ENCODE measurements at places on chromosomes 11 and 22. TPM values are rescaled to one million over a fixed set of nuclear protein-coding genes. Genes with fewer than 3 reads are reported as not detected.

The CNGA4 gene
- under 0.01 TPM for total RNA-seq

The FGF4 gene
- not detected for total RNA-seq

The DYNC2H1 gene
- total RNA-seq = 25.3 TPM

The ANO1 gene
- total RNA-seq = 4.1 TPM

The DBX1 gene
- total RNA-seq = not detected
